ENCODE measurements at places on chromosomes 3 and 15. TPM values are rescaled to one million over a fixed set of nuclear protein-coding genes. Genes with fewer than 3 reads are reported as not detected.

Gene OR5K2
- total RNA-seq: not detected

- no peak for DNase-seq
Measured at GRCh38 chr3:44396200-44397171, 57.9 kb downstream of the TCAIM start.

DNA sequence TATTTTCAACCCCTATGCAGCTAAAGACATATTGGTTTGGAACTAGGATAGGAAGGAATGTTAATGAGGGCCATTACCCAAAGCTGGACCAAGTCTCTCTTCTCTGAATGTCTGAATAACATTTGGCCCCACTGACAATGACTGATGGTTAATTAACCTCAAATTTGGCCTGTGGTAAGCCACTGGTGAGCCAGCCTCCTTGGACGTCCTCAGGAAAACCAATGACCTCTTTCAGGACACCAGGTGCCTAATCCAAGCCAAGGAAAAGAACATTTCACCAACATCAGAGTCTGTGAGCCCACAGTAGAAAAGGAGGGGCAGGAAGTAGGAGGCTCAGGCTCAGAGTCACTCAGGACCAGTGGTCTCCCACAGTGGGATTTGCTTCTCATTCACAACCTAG, 56.4 kb upstream of the ETV5 start:
- DNase-seq: peak; percentile 11

DNA sequence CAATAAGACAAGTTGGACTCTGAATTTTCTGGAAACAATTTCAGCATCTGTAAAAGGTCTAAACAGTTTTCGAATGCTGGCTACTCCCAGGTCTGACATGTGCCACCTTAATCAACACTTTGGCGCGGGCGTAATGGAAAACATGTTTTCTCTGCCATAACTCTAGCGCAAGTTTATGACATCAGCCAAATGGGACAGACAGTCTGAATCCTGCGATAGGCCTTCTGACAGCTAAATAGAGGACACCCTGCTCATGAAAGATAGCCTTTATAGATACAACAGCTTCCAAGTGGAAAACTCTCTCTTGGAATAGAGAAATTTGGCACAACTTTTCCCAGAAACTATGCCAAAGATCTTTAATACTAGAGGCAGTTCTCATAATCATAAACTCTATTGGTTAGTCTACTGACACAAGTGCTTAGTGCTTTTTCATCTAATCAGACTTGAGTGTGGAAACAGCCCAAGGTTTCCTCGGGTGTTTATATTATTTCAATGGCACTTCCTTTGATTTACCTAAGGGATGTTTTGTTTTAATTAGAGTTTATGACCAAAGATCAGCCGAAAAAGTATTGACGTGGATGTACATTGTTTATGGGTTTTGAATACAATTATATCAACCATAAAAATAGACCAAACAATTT, 120.1 kb upstream of the DPH6 start:
- DNase-seq: peak; percentile 74

DNA sequence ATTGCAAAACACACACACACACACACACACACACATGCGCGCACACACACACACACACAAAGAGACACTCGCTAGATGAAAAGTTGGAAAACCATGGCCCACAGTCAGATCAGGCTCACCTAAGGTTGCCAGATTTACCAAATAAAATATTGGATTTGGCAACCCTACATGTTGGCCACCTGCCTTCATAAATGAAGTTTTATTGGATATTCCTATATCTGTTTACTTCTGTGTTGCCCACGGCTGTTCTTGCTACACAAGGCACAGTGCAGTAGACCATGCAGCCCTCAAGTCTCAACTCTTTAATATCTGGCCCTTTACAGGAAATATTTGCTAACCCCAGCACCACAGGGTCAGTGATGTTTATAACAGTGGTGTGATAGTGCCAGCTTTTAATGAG, 445.0 kb upstream of the PROK2 start:
- DNase-seq: no peak

GRCh38 chr3:81728766-81729544, 32.5 kb downstream of the GBE1 start:
- DNase-seq: no peak

Gene NUP210
- total RNA-seq: 3.1 TPM

GRCh38 chr3:44045476-44046275, 196.0 kb upstream of the TOPAZ1 start:
- no peak for DNase-seq

Data from suprapubic skin (tissue), 4 donors.